NCI-H187 (cell line): ENCODE measurements at places on chromosomes 1 and 21.

- no peak for DNase-seq
Measured at GRCh38 chr1:39573736-39574624, 2.6 kb downstream of the PABPC4 start.

- peak; percentile 5 for DNase-seq
Measured at GRCh38 chr1:245469734-245470133, 314.9 kb downstream of the KIF26B start.

- DNase-seq, result no peak
Measured at GRCh38 chr1:115411371-115412063, 73.5 kb upstream of the NGF start.

DNA sequence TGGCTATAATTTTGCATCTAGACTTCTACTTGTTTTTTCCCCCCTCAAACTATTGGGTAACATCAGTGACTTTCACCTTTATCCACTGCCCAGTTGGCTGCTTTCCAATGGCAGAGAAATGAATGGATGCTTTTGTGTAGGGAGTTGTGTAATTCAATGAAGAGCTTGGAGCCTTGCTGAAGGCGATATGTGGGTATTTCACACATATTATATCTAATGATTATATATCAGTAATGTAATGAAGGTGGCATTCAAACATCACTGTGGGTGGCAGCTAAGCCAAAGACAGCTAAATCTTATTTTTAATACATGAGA lies 81.2 kb downstream of the TGFB2 start:
- DNase-seq, result no peak

DNA sequence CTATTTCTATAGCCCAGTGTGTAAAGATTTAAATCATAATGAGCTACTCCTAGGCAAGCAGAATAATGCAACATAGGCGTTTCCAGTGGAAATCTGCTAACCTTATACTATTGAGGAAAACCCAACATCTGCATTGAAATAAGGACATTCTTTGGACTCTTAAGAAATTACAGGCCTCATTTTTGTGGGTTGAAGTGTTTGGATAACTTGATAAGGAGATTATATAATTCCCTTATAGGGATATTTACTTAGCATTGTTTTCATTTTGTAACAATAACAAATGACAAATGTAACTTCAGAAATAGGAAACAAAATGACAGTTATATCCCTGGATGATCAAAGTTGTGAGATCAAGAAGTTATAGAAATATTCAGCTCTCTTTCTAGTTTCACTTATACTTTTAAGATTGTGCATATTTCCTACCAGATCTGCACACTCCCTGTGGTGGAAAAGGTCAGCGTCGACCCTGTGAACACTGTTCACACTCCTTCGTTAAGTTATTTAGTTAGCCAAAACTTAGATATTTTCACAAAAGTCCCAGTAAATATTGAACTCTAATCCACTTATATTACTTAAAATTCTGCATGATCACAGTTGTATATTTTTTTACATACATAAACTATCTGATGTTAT lies 284.4 kb upstream of the C1orf105 start:
- DNase-seq, result no peak

DNA sequence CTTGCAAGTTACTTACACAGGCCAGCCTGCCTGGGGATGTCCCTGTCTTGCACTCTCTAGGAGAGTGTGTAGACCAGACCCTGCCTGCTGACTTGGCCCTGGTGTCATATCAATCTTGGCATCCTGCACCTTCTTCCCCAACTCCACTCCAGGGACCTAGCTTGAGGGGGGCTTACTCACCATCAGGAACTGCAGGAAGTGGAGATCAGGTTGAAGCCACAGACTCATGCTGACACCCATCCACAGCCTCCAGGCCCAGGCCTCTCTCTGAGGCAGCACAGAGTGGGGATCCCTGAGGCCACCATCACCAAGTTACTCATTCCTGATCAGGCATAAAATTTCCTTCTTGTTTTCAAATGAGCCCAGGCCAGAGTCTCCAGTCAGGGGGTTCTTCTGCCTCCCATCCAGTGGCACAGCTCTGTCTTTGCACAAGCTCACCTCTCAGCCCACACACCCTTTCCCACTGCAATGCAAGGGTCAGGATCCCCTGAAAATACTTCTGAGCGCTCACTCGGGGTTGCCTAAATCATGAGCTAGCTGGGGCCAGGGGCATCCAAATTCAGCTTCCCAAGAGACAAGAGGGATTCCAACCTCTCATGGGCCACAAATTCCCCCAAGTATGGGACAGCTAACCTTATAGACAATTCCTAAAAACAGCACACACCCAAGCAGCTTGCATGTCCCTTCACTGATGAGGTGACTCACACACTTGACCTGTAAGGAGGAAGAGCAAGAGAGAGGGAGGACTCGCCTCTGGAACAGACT lies 33.5 kb downstream of the CSMD2 start:
- no peak for DNase-seq

DNA sequence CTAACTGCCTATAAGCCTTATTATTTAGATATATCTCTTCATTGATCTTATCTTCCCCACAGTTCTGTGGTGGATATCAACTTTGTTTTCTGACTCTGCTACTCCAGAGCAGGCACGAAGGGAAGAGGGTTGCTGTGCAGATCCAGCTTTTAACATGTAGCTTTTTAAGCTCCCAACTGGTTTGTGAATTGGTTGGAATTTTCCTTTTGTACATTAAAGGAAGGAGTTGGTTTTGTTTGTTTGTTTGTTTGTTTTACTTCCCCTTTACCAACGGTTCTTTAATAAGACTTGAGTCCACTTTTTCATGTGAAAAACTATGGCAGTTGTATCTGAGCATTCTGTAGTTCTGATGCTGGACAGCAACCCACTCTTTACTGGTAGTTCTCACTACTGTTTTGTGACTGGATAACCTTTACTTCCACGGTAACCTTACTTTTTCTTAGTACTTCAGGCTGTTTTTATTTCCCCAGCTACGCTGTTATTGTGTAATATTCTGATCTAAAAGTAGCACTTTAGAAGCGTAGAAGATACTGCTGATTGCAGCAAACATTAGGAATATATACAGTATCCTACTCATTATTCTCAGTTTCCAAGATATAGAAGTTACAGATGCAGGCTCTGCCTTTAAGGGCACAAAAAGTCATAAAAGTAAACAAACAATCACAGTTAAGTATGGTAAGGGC lies 1.6 kb downstream of the GNPAT start:
- DNase-seq, result no peak

- peak; percentile 75 for DNase-seq
Measured at GRCh38 chr1:42340093-42340492, 5.1 kb upstream of the FOXJ3 start.

DNA sequence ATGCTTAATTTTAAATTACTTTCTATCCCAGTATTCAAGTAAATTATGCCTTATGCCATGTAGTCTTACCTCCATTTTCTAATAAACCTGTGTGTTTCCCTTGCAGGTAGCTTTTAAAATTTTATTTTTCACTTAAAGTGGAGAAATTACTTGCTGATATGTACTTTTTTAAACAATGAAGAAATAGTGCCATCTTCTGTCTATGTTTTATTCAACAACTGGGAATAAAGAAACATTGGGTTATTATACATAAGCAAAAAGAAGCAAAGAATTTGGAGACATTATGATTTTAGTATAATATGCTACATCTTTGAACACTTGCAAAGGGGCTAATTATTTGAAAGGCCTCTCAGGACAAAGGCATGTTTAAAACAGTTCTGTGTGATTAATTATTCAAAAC lies 1912.9 kb downstream of the MRPL39 start:
- DNase-seq, result no peak

DNA sequence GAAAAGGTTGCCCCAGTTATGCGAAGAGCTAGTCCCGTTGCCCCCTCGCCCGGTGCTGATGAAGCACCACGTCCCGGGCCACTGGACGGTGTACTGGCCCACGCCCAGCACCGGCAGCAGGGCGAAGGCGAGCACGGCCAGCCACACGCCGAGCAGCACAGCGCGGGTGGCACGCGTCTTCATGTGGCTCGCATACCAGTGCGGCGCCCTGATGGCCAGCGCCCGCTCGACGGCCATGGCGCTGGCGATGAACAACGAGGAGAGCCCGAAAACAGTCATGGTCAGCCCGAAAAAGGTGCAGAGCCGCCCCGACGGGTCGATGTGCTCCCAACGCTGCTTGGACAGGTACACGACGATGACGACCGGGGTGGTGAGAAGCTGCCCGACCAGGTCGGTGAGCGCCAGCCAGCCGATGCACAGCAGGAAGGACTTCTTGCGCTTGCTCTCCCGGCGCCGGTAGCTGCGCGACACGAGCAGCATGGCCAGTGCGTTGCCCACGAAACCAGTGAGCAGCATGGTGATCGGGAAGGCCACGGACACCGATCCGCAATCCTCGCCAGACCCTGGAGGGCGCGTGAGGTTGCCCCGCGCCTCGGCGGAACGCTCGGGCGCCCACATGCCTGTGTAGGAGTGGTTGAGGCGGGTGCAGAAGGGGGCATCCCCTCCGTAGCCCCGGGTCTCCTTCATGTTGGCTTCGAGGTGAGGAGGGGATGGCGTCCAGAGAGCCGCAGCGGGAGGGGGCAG lies 553 bp downstream of the PTGER3 start:
- no peak for DNase-seq

DNA sequence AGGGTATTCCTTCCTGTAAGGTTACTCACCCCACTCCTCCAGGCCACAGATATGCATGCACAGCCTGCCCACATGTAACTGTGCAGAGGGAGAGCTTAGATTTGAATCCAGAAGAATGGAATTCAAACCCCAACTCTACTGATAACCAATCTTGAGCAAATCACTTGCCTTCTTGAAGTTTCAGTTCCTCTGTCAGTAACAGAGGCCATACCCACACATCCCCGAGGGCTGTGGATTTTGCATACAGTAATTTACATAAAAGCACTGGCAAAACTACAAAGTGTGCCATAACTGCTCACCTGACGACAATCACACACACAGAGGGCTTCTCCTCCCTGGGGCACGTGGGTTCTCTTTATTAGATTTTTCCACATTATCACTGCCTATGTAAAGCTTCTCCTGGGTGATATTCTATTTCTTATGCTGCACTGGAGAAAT lies 18.6 kb downstream of the CD247 start:
- no peak for DNase-seq

- DNase-seq, result no peak
Measured at GRCh38 chr1:34166191-34166624, 1.2 kb upstream of the CSMD2 start.

DNA sequence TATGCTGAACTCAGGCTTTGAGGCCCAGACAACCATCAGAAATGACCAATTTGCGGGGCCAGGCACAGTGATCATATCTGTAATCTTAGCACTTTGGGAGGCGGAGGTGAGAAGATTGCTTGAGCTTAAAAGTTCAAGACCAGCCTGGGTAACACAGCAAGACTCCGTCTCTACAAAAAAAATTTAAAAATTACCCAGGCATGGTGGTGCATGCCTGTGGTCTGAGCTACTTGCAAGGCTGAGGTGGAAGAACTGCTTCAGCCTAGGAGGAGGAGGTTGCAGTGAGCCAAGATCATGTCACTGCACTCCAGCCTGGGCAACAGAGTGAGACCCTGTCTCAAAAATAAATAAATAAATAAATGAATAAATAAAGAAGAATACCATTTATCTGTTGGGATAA lies 156.5 kb downstream of the EIF4G3 start:
- DNase-seq, result no peak

DNA sequence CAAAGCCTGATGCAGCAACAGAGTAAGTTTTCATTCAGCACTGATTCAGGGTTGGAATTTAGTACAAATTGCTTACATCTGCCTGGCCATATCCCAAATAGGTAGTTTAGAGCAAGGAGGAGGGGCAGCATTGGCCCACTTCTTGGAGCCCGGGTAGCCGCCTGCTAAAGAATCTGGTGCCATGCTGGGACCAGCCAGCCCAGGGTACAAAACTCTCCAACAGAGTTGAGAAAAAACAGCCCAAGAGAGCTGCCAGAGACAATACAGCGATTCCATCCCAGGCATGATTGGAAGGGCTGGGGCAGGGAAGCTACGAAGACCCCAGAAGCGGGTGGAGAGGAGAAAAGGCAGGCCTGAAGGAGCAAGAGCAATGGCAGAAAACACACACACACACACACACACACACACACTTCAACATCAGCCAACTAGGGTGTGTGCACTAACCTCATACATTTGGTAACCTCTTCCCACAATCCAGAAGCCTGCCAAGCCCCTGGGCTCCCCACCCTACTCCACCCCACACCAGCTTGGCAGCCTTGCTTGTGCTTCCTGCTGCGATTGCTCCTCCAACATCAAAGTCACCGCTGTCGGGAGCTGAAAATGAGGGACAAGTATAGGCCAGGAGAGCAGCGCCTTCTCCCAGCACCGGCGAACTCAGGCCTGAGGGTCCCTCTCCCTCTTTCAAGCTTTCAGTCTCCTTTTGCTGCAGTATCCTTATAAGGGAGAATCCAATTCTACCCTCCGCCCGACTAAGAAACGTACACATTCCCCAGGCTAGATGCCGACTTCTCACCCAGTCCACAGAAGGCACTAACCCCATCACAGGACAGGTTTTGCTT lies 1.2 kb downstream of the PIK3C2B start:
- DNase-seq, result no peak

DNA sequence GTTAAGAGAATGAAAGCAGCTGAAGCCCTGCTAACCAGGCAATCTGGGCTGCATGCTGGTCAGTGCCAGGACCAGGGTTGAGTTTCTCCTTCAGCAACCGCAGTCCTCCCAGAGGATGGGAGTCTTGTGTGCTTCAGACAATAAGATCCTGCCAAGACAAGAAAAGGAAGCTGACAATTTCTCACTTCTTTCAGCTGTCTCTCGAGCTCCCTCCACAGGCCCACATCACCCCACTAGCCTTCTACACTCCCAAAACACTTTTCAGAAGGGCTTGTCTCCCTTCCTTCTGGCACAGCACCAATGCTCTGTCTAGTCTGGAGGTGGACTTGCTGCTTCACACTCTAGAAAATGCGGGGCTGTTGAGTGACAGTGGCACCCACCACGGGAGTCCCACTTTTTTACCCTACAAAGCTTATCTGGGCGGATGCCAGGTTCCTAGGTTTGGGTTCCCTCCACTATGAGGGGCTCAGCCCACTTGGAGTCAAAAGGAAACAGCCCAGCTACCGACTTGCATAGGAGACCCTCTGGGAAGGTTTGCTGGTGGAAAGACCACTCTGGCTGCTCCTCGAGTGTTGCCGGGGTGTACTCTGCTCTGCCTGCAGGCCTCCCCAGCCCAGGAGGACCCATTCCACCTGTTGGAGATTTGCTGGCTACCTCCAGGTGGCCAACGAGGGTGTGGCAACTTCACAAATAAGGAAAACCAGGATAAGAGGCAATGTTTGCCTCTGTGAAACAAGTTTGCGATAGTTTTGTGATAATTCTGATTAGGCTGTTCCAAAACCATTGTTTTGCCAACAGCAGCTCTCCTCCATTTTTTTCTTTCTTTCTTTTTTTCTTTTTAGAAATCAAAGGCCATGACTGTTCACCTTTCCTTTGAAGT lies 68.9 kb downstream of the TENT5C start:
- no peak for DNase-seq

GRCh38 chr21:25956993-25957714 lies 213.4 kb downstream of the APP start:
- DNase-seq, result no peak

- no peak for DNase-seq
Measured at GRCh38 chr1:19476450-19477190, 8.7 kb downstream of the CAPZB start.
